NCI-H526 (cell line): ENCODE measurements at places on chromosomes 2 and 18.

- peak; percentile 35 for DNase-seq
Observed at GRCh38 chr2:191691016-191691735, 13.2 kb downstream of the NABP1 start.

- DNase-seq: peak; percentile 43
Observed at GRCh38 chr2:170170281-170171040, 7.5 kb upstream of the MYO3B start.

GRCh38 chr2:136238286-136239078, 120.5 kb upstream of the CXCR4 start:
- no peak for DNase-seq

DNA sequence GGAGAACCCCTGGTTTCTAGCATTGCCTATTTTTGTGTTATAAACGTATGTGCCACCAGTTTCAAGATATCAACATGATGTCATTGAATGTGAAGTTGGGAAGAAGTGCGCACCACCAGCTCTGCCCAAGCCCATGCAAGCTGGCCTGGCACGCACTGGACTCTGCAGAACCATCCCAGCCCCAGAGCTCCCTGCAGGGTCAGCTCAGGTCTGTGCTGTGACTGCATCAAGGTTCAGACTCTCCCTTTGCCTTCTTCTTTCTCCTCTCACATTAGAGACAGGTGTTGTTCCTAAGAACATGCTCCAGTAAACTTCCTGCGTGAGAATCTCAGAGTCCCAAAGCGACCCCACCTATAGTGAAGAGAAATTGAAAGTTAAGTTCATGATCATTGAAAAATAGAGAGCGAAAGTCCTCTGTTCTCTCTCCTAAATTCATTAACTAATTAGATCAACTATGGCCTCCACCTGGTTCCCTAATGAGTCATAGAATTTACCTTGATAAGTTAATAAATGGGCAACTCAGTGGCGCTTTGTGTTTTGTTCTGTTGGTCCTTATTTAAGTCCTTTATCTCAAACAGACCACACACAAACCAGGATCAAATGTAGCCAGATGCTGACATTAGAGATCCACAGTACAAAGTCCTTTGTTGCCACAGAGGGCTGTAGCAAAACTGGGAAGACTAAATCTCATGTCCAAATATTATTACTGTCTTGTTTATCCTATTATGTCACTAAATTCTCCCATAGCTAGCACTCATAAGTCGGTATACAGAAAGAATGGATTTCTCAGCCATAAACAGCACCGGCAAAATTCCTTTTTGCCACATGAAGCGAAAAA, 432.3 kb downstream of the STK39 start:
- no peak for DNase-seq

- DNase-seq: peak; percentile 59
Observed at GRCh38 chr2:54572262-54572635, 116.1 kb downstream of the SPTBN1 start.
